Activated T-cell treated with anti-CD3 and anti-CD28 coated beads, Interleukin-2, amount 50 U/mL, for 72 hours (primary cell): ENCODE measurements at places on chromosomes 1 and 21.

DNA sequence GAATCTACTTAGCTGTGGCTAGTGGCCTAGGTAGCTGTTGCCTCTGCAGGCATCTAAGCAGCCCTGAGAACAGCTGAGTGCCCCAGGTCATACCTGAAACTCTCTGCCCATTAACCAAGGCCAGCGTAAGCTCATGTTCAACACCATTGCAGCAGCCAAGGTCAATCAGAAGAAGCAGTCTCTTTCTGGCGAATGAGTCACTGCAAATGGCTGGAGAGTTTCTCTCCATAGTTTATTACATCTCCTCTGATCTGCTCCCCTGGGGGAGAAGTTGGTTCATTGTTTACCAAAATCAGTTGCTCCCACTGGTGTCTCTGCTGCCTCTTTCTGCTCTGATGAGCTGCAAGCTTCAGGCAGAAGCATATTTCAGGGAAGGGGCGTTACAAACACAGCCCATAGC is 6.9 kb upstream of the BCL9 start:
- no peaks in the 10 kb centered on the region for H3K27me3 ChIP-seq
- no peaks in the 10 kb centered on the region for H3K36me3 ChIP-seq
- DNase-seq: no peak
- no peak overlapping the region for H3K4me3 ChIP-seq

- H3K27me3 ChIP-seq: no peaks in the 10 kb centered on the region
- DNase-seq: no peak
- no peaks in the 10 kb centered on the region for H3K4me1 ChIP-seq
- H3K27ac ChIP-seq: no peak overlapping the region
- H3K36me3 ChIP-seq: no peaks in the 10 kb centered on the region
Measured at GRCh38 chr1:177609953-177610352, 359.9 kb downstream of the SEC16B start.

- H3K36me3 ChIP-seq: peaks cover 7% of the 10 kb centered on the region
- H3K27me3 ChIP-seq: no peaks in the 10 kb centered on the region
- H3K4me1 ChIP-seq: peaks cover 93% of the 10 kb centered on the region
Measured at GRCh38 chr1:89671775-89672488, 39.0 kb downstream of the LRRC8C start.

GRCh38 chr1:118250232-118250631 is 65.2 kb upstream of the SPAG17 start:
- no peak for DNase-seq
- no peak overlapping the region for H3K27ac ChIP-seq
- no peaks in the 10 kb centered on the region for H3K4me1 ChIP-seq
- H3K27me3 ChIP-seq: no peaks in the 10 kb centered on the region

DNA sequence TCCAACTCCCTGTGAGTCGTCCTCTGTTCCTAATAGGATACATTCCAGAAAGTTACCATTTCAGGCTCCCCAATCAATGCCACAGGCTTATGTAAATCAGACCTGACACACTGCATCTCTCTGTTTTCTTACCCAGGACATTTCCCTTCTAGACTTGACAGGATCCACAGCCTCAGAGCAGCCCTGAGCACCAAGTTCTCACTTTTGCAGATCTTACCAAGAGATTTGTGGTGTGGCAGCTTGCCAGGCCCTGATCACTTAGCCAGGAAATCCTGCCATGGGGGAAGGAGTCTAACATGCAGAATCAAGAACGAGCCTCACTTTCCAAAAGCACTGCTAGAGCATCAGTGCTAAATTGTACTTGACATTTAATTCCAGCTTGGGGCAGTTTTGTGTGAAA is 202.9 kb downstream of the TBX15 start:
- peaks cover 1% of the 10 kb centered on the region for H3K36me3 ChIP-seq
- H3K4me1 ChIP-seq: no peaks in the 10 kb centered on the region
- H3K27me3 ChIP-seq: no peaks in the 10 kb centered on the region
- no peak overlapping the region for H3K27ac ChIP-seq

GRCh38 chr1:207084701-207085180 is 3.9 kb upstream of the C4BPB start:
- DNase-seq: peak; percentile 59
- H3K36me3 ChIP-seq: no peaks in the 10 kb centered on the region
- peaks cover 28% of the 10 kb centered on the region for H3K4me1 ChIP-seq
- H3K27me3 ChIP-seq: peaks cover 10% of the 10 kb centered on the region
- H3K27ac ChIP-seq: no peak overlapping the region

DNA sequence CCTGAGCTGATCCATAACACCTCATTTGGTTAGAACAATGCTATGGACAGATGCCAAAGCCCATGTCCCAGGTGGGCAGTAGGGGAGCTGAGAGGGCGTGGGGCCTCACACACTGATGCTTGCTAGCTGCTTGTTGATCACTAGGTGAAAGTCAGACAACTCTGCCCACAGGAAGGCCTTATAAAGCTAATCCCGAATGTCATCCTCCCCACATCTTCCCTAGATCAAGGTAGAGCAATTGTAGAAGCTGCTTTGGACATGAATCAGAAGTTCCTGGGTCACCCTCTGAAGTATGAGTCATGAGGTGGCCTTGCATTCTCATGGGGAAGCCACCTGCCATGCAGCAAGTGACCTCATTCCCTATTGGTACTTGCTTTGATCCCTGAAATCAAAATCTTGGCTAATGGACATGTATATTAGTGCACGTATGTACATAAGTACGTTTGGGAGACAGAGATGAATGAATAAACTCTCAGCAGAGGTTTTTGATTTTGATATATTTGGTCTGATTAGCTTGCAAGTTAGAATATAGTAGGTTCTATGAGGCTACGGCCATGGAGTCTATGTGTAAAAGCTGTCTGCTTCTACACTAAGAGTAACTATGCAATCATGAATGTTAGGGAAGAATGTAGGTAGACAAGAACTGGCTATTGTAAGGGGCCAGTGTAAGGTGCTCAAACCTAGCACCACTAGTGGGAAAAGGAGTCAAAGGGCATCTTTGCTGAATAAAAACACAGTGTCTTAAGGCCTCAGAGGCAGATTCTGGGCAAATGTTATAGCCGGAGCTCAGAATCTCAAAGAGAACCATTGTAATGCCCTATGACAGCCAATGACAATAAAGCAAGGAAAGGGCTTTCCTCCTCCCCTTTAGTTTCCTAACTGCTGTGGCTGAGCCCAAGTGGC is 52.6 kb downstream of the ABCA4 start:
- H3K4me1 ChIP-seq: peaks cover 14% of the 10 kb centered on the region
- no peaks in the 10 kb centered on the region for H3K36me3 ChIP-seq
- peaks cover 2% of the 10 kb centered on the region for H3K27me3 ChIP-seq
- no peak for DNase-seq
- H3K27ac ChIP-seq: no peak overlapping the region

DNA sequence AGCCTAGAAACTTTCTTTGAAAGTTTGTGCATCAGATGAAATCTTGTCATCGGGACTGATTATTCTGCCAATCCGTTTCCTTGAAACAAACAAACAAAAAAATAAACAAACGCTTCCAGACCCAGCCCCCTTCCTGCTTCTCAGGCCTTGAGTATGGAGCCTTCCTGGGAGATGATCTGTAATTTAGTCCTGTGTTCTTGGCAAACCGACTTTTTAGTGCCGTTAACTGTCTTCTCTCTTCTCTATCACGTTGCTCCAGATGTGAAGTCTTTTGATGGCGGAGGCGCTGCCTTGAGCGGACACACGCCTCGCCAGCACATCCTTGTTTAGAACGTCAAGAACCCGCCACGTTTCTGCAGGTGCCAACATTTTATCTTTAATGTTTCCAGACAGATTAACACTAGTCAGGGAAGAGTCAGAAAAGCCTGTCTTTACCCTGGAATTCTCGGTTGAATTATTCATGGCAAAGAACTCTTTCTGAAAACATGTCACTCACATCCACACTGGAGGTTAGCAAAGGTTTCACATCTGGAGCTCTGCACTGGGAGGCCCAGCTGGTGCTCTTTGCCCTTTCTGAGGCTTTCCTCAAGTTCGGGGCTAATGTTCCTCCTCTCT is 265.7 kb upstream of the C1orf174 start:
- H3K4me1 ChIP-seq: no peaks in the 10 kb centered on the region
- H3K27ac ChIP-seq: no peak overlapping the region
- H3K4me3 ChIP-seq: no peak overlapping the region
- no peaks in the 10 kb centered on the region for H3K36me3 ChIP-seq
- peaks cover 17% of the 10 kb centered on the region for H3K27me3 ChIP-seq
- no peak for DNase-seq

GRCh38 chr1:17335821-17336710 is 28.1 kb downstream of the PADI4 start:
- H3K27me3 ChIP-seq: peaks cover 12% of the 10 kb centered on the region
- no peaks in the 10 kb centered on the region for H3K36me3 ChIP-seq
- H3K4me1 ChIP-seq: peaks cover 6% of the 10 kb centered on the region

DNA sequence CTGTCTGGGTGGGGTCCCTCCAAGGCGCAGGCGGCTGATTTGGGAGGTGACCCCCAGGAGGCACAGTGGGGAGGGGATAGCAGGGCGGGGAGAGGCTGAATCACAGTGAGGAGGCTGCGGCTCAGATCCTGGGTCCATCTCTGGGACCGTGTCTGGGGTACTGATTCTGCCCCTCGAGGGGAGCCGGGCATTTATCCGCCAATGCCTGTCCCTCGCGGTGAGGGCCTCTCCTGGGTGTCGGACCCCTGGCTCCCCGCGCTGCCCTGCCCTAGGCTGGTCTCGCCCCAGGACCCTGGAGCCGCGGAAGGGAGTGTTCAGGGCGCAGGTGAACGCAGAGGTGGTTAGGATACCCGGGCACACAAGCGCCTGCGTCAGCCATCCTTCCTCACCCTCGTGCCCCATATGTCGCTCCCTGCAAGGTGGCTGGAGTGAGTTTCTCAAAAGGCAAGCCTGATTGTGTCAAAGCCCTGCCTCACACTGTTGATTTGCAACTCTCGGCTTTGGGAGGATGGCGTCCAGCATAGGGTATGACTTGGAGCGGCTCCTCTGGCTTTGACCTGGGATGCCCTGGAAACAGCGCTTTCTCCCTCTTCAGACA is 530.9 kb downstream of the PTPRU start:
- H3K27me3 ChIP-seq: peaks cover 25% of the 10 kb centered on the region
- no peak overlapping the region for H3K27ac ChIP-seq
- no peaks in the 10 kb centered on the region for H3K4me1 ChIP-seq
- no peak overlapping the region for H3K4me3 ChIP-seq

- H3K36me3 ChIP-seq: no peaks in the 10 kb centered on the region
- H3K4me1 ChIP-seq: no peaks in the 10 kb centered on the region
- H3K4me3 ChIP-seq: no peak overlapping the region
- no peak for DNase-seq
- H3K27me3 ChIP-seq: peaks cover 35% of the 10 kb centered on the region
Measured at GRCh38 chr21:38402291-38402690, 96.0 kb downstream of the ERG start.

- no peak for DNase-seq
- H3K4me3 ChIP-seq: no peak overlapping the region
- H3K36me3 ChIP-seq: no peaks in the 10 kb centered on the region
- H3K27me3 ChIP-seq: peaks cover 14% of the 10 kb centered on the region
Measured at GRCh38 chr1:208173749-208174148, 70.4 kb downstream of the PLXNA2 start.

GRCh38 chr1:93120614-93121013 is 41.5 kb downstream of the MTF2 start:
- no peaks in the 10 kb centered on the region for H3K27me3 ChIP-seq
- no peak for DNase-seq
- no peak overlapping the region for H3K27ac ChIP-seq
- peaks cover 19% of the 10 kb centered on the region for H3K36me3 ChIP-seq

DNA sequence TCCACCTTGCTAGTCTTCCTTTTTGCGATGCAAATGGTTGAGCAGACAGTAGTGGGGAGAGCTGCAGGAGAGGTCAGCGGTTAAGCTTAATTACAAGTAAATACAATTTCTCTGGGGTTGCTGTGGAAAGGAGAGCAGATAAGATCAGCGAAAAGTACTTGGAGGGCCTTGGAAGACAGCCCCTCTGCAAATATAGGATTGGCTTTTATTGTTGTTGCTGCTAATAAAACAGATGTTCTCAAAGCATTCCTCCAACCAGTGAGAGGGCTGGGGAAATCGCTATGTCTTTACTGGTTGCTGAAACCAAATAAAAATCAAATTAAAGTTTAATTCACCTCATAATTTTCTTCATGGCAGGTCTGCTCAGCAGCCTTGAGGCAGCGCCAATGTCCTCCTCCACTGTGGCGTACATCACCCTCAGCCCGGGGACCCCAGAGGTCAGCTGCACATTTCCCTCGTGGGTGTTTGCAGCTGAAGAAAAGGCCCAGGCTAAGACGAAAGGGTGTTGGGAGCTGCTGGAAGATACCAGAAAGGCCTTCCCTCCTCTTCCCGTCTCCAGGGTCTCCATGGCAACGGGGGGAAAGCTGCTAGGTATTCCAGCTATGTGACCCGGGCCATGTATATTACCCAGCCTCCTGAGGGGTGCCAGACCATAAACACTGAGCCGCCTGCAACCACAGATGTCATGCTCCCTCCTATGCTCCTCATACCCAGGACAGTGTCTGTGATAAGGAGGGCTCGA is 54.6 kb upstream of the POU2F1 start:
- no peak overlapping the region for H3K4me3 ChIP-seq
- H3K36me3 ChIP-seq: no peaks in the 10 kb centered on the region
- H3K4me1 ChIP-seq: peaks cover 12% of the 10 kb centered on the region
- H3K27ac ChIP-seq: no peak overlapping the region

- H3K4me3 ChIP-seq: no peak overlapping the region
- no peaks in the 10 kb centered on the region for H3K27me3 ChIP-seq
- H3K36me3 ChIP-seq: no peaks in the 10 kb centered on the region
- DNase-seq: no peak
- no peak overlapping the region for H3K27ac ChIP-seq
Measured at GRCh38 chr1:216587715-216588114, 135.5 kb downstream of the ESRRG start.

GRCh38 chr1:1213345-1214265 is at the start of gene TNFRSF4:
TSS of gene TNFRSF4 (minus strand) at chr1:1214153. CDS start at chr1:1214127, 26 bp downstream.
- peak within 1 kb of the TSS; percentile 89 for H3K27ac ChIP-seq
- H3K4me3 ChIP-seq: peak within 1 kb of the TSS; percentile 82
- no peaks in the 10 kb centered on the region for H3K27me3 ChIP-seq
- H3K4me1 ChIP-seq: peaks cover 65% of the 10 kb centered on the region
- DNase-seq: peak; percentile 49

DNA sequence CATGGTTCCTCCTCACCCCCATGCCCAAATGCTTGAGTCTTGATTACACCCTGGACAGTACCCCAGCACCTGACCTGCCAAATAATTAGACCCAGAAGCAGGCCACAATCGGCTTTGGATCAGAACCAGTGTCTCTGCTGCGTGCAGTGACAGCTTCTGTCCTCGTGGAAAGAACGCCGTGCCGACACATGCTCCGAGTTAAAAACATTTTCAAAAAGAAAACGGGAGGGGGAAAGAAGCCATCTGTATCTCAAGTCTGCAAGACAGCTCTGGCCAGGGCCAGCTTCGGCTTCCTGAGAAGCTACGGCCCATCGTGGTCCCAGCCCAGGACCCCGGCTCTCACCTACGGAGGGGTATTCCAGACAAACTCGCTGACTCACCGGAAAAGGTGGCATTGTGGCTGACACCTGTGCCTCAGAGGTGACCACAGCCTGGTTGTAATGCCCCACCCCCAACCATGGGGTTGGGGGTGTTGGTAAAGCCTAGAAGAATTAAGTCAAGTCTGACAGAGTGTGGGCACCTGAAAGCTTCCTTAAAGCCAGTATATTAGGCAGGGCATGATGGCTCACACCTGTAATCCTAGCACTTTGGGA is 25.8 kb downstream of the SSBP3 start:
- peaks cover 58% of the 10 kb centered on the region for H3K4me1 ChIP-seq
- peak overlapping the region; percentile 19 for H3K4me3 ChIP-seq
- peaks cover 3% of the 10 kb centered on the region for H3K36me3 ChIP-seq
- peak; percentile 42 for DNase-seq
- no peaks in the 10 kb centered on the region for H3K27me3 ChIP-seq
